ENCODE measurements at places on chromosomes 1 and 21.
A peak's percentile ranks its signal among the peaks of the same experiment; 100 is the strongest.

- DNase-seq = no peak
Measured at GRCh38 chr21:43318841-43319781, 107.8 kb downstream of the SIK1 start.

DNA sequence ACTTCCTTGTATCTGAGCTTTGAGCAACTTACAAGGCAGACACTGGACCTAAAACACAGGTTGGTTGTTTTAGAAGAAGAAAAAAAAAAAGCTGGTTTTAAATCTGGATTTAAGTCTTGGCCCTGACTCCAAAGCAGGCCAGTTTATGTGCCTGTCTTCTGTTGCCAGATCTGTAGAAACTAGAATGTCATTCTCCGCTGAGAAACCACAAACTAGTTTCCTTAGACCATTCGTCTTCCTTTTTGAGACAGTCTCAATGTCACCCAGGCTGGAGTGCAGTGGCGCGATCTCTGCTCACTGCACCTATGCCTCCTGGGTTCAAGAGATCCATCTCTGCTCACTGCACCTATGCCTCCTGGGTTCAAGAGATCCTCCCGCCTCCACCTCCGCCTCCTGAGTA lies 33.9 kb downstream of the APP start:
- DNase-seq = no peak

DNA sequence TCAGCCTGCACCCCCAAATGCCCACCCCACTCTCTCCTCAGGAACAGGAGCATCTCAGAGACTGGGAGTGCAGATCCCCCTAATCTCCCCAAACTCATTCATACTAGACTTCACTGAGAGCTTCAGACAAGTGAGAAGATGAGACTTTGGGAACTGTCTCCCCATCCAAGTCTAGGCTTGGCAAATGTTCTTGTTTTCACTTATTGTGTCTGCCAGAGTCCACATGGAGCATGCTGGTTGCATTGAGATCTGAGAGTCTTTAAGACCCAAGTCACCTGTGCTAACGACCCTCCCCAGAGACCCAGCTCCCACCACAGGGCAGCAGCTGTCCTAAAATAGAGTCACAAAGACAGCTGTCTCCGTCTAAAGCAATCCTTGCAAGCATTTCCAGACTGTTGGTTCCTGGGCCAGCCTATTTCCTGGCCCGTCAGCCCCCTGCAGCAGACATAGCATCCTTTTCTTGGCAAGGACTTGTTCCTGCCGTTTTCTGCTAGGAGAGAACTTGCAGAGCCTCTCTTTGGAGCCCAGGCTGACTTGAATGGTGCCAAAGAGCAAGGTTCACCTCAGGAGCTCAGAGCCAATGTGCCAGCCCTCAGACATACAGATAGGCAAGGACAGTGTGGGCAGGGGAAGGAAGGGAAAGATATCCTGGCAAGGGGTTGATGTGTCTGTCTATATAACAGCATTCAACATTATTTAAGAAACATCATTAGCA lies 1.9 kb upstream of the CNTN2 start:
- no peak for DNase-seq

DNA sequence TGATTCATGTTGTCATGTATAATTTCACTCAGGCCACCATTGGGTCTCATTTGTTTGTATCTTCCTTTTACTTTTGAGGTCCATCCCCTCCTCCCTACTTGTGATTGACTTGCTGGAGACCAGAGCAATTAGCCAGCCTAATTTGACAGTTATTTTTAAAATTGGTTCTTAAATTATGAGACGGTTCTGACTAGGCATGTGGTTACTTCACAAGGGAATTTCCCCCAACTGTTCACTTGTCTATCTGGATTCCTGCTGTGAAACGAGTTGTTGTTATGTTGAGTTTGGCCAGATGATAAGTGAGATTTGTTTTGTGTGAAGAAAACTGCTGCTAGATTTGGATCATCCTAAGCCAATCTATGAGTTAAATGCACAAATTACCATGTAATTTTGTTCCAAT lies 359.1 kb downstream of the BARHL2 start:
- DNase-seq = no peak

DNA sequence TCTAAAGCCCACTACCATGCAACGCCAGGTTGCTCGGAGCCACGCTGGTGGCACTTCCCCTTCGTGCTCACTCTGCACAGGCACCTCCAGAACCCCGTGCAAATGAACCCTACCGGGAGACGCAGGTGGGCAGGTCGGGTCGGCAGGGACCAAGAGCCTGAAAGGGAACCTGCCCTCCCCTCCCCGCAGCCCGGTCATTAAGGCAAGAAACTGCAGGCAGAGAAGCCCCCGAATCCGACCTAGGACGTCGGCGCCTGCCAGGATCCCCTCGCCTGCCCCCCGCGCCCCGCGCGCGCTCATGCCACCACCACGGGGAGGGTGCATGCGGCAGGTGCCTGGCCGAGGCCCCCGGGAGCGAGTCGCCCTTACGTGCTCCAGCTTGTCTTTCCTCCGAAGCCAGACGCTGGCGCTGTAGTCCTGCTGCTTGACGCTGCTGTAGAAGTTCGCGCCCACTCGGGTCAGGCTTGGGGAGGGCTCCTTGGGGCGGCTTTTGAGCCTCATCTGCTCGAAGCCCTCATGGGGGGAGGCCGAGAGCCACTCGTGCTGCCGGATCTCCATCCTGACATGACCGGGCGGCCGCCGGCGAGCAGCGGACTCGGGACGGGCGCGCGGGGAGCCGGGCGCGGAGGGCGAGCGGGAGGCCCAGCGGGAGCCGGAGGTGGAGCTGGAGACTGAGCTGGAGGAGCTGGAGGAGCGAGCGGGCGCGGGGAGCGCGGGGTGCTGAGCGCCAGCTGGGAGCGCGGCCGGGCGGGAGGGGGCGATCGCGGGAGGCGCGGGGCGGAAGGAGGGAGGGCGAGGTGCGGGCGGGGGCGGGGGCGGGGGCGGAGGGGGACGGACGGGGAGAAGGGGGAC lies 552 bp downstream of the PLD5 start:
- DNase-seq = no peak

GRCh38 chr1:184494929-184495328 lies 108.1 kb downstream of the C1orf21 start:
- DNase-seq = no peak

GRCh38 chr1:185213091-185213490 lies 56.1 kb downstream of the SWT1 start:
- DNase-seq = no peak

GRCh38 chr1:5578690-5579089 lies 413.5 kb downstream of the NPHP4 start:
- DNase-seq = no peak

DNA sequence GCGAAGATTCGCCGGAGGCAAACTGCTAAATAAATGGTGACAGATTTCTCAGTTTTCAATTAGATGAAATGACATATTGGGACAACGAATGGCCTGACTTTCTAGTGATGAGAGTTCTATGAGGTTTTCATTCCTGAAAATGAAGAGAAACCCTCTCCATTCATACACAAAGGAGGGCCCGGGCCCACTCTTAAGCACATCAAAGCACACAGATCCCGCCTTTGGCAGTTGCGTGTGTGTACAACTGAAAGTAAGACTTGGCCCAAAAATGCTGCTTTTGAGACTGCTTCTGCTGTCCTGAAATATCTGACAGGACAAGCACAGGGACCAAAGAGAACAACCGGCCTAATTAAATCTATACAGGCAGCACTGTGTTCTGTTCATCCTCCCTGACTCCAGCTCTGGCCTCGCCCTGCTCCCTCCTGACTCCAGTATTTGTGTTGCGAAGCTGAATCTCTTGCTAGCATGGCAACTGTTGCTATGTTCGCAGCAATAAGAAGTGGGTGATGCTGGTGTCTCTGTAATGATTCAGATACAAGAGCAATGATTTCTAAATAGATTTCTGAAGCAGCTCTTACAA lies 7.4 kb downstream of the LRRC53 start:
- no peak for DNase-seq

DNA sequence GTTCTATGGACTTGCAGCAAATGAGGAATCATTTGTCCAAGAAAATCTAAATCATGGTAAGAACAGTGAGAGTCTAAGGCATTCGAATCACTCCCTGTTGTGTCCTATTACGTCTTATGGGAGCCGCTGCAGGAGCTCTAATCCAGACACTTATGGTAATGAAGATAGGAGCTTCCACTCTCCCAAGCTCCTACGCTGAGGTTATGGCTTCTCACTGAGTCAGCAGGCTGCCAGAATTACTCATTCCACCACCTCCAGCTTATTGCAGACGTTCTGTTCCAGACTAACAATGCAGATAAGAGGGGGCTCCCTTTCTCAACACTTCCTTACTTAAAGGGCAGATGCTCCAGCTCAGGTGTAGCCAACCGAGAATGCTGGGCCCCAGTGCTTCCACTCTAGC lies 212.6 kb downstream of the GREM2 start:
- DNase-seq = no peak

GRCh38 chr1:247402120-247402675 lies 13.8 kb upstream of the NLRP3 start:
- DNase-seq = no peak

DNA sequence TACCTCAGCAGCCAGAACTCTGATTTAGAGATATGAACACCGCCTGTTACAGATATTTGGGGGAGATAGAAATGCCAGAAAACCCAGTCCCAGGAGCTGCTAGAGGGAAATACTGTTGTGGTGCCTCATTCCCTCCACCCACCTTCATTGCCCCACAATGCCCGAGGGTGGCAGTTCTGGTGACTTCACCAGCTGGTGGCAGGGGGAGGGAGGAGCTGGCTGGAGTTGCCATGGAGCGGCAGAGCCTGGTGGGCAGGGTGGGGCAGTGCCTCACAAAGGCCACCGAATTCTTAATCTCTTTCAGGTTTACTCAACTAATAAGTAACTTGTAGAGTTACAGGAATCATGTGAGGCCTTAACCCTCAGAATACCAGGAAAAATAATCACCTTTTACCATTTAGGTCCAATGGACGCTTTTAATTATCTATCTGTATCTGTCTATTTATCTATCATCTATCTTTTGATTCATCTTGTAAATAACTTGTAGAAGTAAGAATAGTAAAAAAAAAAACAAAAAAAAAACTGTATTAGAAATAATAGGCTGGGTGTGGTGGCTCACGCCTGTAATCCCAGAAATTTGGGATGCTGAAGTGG lies 11.7 kb upstream of the S100A11 start:
- DNase-seq = no peak

GRCh38 chr1:66197120-66197519 lies 336.8 kb upstream of the SGIP1 start:
- DNase-seq = no peak

- no peak for DNase-seq
Measured at GRCh38 chr1:185570962-185571361, 163.2 kb upstream of the HMCN1 start.

- no peak for DNase-seq
Measured at GRCh38 chr21:43367296-43367695, 59.6 kb downstream of the SIK1 start.

DNA sequence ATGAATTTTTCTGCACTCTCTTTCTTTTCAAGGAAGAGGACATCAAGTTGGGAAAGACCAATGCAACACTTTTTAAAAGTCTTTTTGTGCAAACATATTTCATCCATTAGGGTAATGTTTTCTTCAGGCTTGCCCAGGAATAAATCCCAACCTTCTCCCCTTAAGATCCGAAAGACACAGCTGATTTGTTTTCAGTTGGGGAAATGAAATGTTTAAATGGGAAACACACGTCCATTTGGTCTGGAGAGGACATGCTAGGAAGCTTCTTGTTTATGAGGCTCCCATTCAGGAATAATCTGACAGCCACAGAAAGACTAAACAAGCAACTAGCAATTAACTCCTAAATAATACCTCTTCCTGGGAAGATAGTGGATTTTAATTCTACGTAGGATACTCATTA lies 91.9 kb downstream of the PRRX1 start:
- DNase-seq = no peak

GRCh38 chr1:174999936-175000696 lies at the start of gene CACYBP:
Gene CACYBP, plus strand, starts transcription at chr1:174999947. Its CDS starts 234 bp downstream, at chr1:175000181.
- no peak for DNase-seq

- DNase-seq = no peak
Measured at GRCh38 chr1:109263234-109263596, 13.9 kb downstream of the CELSR2 start.

- no peak for DNase-seq
Measured at GRCh38 chr1:207328004-207328403, 6.5 kb downstream of the CD55 start.

- no peak for DNase-seq
Measured at GRCh38 chr1:148158341-148159003, 6.4 kb upstream of the NBPF11 start.

DNA sequence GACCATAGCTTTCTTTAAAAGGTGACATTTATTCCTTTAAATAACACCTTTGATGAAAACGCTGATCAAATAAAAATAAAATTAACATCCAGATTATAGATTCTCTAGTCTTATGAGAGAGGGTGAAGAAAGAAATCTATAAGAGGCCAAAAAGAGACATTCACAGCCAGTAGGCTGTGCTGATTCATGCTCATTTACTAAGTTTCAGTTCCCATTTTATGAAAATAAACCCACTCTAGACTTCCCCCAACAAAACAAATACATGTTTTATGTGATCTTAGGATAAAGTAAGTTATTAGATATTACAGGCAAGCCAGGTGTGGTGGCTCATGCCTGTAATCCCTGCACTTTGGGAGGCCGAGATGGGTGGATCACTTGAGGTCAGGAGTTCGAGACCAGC lies 21.1 kb downstream of the ESRRG start:
- no peak for DNase-seq

DNA sequence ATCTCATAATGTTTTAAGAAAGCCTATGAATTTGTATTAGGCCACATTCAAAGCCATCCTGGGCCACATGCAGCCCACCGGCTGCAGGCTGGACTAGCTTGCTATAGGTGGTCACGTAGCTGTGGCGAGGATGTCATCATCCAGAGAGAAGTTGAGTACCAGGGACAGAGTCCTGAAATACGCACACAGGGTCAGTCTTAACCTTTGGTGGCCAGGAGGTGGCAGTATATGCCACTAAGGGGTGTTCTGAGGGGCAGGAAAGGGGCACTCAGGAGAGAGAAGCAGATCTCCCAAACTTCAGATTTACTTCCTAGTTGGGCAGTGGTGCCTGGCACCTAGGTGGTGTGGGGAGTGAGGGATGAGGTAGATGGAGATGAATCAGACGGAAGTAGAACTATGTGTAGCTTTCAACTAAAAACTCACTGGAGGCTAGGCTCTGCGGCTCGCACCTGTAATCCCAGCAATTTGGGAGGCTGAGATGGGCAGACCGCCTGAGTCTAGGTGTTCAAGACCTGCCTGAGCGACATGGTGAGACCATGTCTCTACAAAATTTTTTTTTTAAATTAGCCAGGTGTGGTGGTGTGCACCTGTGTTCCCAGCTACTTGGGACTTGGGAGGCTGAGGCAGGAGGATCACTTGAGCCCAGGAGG lies 16.3 kb upstream of the CDK18 start:
- peak; percentile 40 for DNase-seq

Measured in activated naive CD4-positive, alpha-beta T cell treated with anti-CD3 and anti-CD28 coated beads, Interleukin-2, amount 50 U/mL, for 16 hours (primary cell).